ENCODE measurements at places on chromosomes 4 and X.

- DNase-seq, result no peak
Observed at GRCh38 chr4:68948044-68948743, 3.4 kb downstream of the UGT2A3 start.

DNA sequence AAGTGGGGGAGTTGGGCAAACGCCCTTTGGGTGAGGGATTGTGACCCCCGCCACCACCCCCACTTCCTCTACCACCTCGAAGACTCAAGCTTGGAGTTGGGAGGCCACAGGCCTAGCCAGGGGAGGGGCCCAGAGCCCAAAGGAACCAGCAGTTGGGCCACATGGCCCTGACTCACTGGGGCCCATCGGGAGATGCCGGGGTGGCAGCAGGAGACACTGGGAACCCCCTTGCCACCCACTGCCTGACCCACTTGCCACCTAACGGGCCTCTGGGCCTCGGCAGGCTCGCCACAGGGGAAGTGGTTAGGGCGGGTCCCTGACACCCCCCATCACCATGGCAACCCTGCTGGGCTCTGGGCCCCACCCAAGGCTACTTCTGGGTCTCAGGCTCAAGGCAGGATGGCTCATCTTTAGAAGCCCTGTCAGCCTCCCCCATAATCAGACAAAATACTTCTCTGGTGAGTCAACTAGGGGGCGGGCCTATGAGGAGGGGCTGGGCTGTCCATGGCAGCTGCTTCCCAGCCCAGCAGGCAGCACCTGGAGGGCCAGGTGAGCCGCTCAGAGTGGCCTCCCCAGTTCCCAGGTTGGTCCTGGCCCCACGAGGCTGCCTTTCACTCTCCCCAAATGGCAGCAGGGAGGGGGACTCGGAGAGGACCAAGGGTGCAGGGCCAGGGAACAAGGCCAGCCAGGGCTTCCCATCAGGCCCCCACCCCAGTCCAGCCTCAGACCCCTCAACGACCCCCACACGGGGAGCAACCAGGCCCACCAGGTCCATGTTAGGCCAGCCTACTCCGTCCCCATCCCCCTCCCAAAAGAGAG, 5.6 kb downstream of the FLNA start:
- DNase-seq, result peak; percentile 82

GRCh38 chr4:109389369-109390114, 44.1 kb upstream of the SEC24B start:
- DNase-seq, result no peak

GRCh38 chr4:41436419-41436818, 101.5 kb upstream of the LIMCH1 start:
- no peak for DNase-seq

GRCh38 chrX:72436010-72436409, 130.3 kb upstream of the CITED1 start:
- no peak for DNase-seq

DNA sequence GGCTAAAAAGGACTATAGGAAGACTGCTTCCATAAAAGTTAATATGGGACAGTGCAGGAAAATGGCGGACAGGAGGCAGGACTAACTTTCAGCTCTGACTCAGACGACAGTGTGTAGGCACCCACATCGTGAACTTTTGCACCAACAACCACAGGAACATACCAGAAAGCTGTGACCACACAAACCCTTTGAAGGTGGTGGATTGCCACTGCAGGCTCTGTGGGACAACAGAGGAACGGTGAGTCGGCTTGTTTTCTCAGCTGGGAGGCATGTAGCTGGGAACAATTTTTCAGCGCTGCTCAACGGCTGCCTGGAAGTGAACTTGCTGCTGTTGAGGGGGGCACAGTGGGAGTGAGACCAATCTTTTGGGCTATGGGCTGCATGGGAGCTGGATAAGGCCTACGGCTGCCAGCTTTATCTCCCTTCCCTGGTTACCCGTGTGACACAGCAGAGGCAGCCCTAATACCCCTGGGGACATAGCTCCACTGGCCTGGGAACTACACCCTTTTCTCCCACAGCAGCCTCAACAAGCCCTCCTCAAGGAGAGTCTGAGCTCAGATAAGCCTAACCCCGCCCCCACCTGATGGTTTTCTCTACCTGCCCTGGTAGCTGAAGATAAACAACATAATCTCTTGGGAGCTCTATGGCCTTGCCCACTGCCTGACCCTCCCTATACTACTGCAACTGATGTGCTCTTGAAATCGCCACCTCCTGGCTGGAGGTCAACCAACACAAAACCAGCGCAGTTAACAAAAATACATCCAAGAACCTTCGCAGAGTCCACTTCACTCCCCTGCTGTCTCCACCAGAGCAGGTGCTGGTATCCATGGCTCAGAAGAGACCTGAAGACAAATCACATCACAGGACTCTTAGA, 1537.0 kb downstream of the C4orf33 start:
- peak; percentile 1 for DNase-seq

GRCh38 chr4:86319390-86319789, 40.5 kb downstream of the MAPK10 start:
- DNase-seq, result no peak

DNA sequence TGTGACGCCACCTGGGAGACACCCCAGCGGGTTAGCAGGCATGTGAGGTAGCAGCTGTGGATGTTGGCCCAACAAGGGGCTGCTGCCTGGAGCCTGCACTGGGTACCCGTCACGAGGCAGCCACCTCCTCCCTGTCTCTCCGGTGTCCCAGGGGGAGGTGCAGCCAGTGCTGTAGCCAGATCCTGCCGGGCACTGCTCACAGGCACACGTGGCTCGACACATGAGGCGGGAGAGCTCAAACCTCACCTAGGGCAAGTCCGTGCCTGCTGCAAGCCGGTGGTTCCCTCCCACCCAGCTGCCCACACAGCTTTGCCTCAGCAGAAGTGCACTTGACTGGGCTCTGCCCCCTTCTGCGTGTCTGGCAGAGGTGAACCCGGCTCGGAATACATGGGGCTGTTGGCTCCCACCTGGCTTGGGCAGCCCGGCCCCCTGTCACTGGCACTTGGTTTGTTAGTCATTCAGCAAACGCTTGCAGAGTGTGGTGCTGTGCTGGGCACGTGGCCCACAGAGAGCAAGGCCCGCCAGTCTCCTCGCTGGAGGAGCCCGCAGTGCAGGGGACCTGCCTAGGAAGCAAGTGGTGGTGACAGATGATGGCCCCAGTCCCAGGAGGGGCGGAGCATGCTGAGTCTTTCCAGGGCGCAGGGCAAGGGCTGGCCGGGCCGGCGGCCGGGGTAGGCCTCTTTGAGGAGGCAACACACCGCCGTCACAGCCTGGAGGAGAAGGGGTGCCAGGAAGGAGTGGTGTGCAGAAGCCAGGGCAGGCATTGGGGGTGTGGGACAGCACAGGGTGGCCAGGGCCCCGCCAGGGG, 10.1 kb upstream of the SH3TC1 start:
- peak; percentile 71 for DNase-seq

- no peak for DNase-seq
Observed at GRCh38 chr4:183729069-183729406, 69.9 kb downstream of the TRAPPC11 start.

- DNase-seq, result peak; percentile 56
Observed at GRCh38 chr4:124903995-124904722, 191.6 kb upstream of the ANKRD50 start.

GRCh38 chr4:126740687-126741086, 892.1 kb upstream of the INTU start:
- DNase-seq, result no peak

GRCh38 chr4:41611881-41612871, 74.2 kb downstream of the LIMCH1 start:
- peak; percentile 81 for DNase-seq

- no peak for DNase-seq
Observed at GRCh38 chr4:182492423-182492822, 249.2 kb downstream of the TENM3 start.

DNA sequence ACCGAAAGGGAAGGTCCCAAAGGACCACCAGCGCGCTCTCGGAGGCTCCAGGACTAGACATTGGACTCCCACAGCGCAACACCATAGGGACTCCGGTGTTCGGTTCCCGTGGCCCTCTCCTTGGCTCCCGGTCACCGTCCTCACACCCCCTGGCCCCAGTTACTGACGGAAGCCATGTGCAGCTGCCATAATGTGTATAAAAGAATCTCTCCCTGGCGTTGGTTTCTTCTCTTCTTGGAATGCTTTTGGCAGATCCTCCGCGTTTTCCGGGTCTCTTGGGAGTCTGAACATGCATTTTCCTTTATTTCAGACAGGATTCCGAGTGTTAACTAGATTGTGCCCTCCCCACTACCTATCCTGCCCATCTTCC, 69.8 kb downstream of the FBXO8 start:
- no peak for DNase-seq

- no peak for DNase-seq
Observed at GRCh38 chr4:124738994-124739393, 26.5 kb upstream of the ANKRD50 start.

DNA sequence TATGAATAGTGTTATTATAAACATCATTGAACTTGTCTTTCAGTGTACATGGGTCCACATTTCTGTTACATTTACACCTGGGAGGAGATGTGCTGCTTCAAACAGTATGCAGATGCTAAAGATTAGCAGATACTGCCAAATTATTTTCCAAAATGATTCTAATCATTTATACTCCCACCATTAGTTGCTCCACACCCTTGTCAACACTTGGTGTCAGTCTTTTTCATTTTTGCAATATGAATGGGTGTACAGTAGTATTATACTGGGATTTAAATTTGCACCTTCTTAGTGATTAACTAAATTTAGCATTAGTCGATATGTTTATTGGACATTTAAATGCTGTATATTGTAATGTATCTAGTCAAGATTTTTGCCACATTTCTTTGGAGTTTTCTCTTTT, 131.6 kb upstream of the GRID2 start:
- DNase-seq, result no peak

DNA sequence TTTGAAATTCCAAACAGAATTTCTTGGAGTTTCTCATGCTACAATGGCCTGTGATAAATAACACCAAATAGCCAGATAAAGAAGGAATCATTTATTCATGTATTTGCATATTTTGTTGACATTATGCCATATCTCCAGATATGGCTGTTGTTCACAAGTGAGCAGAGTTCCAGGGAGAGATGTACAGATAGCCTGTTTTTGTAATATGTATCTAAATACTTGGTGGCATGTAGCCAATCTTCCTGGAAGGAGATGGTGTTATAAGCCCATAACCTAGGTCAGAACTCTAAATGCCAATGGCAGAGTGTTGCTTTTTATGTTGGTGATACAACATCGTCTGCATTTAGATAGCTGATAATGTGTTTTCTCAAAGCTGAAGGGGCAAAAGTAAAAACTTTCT, 292.2 kb downstream of the FBXO8 start:
- no peak for DNase-seq

- DNase-seq, result no peak
Observed at GRCh38 chr4:25011135-25011866, 19.4 kb downstream of the LGI2 start.

DNA sequence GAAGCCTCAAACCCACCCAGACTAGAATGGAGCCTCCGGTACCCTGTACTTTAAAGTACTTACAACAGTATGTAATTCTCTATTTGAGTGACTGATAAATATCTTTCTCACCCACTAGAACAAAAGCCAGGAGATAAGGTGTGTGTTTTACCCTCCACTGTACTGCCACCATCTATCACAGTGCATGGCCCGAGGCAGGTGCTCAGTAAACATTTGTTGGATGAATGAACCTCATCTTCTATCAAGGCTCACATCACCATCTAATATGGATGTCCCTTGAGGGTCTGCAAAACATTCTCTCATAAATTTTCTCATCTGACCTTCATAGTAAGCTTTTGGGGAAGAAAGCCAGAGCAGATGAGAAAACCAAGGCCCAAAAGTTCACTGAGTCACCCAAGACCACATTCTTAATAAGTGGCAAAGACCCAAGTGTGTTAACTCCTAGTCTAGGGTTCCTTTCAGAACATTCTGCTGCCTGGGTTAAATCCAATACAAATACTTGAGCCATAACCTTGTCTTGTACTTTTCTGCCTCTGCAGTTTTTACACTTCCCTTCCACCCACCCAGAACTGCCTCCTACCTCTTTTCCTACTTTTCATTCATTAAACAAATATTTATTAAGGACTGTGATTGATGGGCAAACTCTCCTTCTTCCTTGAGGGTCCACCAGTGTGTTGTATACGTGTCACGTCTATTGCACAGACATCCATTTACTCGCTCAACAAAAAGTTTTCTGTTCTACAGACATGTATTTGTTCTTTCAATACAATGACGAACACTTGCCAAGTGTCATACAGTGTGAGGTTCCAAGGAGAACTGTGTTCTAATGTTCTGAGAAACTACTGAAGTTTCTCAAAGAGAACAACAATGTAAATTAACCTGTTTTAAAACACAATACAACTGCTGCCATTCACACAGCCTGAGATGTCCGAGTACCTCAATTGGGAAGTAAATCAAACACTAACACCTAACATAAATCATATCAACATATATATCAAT, 35.7 kb downstream of the APBB2 start:
- peak; percentile 40 for DNase-seq

DNA sequence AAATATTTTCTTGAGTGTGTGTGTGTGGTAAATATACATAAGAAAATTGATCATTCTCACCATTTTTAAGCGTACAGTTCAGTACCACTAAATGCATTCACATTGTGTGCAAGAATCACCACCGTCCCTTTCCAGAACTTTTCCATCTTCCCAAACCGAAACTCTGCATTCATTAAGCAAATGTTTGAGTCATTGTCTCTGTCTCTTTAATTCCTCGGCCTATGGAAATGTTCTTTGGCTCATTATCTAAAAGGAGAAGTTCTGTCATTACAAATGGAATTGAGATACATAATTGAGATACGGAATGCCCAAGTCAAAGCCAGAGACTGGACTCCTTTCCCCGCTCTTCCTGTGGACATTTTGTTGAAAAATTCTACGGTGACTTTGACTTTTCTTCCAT, 168.9 kb downstream of the DCLK2 start:
- DNase-seq, result no peak

- DNase-seq, result no peak
Observed at GRCh38 chr4:140076307-140076706, 77.7 kb downstream of the MAML3 start.

DNA sequence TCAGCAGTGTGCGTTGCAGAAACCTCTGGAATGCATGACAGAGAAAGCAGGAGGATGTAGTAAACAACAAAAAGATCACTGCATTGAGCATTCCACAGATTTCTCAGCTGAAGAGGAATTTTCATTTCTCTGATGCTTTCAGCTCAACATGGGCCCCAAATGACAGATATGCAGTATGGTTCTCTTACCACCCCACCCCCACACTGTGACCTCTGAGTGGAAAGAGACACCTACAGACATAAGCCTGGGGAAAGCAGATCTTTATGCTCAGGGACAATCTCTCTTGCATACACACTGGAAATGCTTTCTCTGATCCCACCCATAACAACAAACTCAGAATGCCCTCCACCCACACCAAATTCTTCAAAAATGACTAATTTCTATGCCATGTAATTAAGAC, 983.7 kb upstream of the LCORL start:
- peak; percentile 10 for DNase-seq

GRCh38 chr4:120871173-120871572, 51.4 kb downstream of the PRDM5 start:
- DNase-seq, result no peak

GRCh38 chrX:8755813-8756212, 23.9 kb upstream of the ANOS1 start:
- no peak for DNase-seq

DNA sequence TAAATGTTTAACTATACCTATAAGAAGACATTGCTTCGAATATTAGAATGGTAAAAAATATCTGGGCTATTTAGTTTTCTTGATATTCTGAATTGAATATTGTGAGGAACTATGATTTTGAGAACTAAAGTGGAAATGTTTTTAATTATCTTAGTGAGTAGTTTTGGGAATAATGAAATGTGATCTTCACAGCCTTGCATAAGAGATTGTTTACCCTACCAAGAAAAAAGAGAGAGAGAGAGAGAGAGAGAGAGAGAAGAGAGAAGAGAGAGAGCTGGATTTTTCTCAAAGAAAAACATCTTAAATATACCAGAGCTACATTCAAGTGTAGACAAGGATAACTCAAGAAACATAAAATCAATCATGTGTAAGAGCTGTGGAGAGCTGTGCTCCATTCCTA, 148.7 kb upstream of the MAD2L1 start:
- DNase-seq, result no peak

Data from urothelium cell line (cell line).